ENCODE measurements at places on chromosomes 13 and 19.

DNA sequence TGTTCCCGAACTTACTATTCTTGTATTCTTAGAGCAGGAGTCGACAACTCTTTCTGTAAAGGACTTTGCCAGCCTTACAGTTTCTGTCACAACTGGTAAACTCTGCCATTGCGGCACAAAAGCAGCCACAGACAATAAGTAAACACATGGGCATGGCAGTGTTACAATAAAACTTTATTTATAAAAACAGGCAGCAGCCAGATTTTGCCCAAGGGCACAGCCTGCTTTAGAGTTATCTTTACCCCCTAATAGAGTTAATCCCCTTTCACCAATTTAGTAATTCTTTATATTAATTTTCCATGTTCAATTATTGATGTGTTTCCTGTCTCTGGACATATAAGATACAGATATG lies 19.4 kb downstream of the DOCK9 start:
- DNase-seq = no peak

- no peak for DNase-seq
These were observed 670.5 kb upstream of the ARGLU1 start for GRCh38 chr13:107238262-107238981.

- no peak for DNase-seq
These were observed 7.3 kb downstream of the ATP4B start for GRCh38 chr13:113650731-113651148.

GRCh38 chr13:30905932-30906383 lies at the start of gene MEDAG:
MEDAG (plus strand) TSS chr13:30906271; CDS start chr13:30906516, 245 bp downstream.
- no peak for DNase-seq

DNA sequence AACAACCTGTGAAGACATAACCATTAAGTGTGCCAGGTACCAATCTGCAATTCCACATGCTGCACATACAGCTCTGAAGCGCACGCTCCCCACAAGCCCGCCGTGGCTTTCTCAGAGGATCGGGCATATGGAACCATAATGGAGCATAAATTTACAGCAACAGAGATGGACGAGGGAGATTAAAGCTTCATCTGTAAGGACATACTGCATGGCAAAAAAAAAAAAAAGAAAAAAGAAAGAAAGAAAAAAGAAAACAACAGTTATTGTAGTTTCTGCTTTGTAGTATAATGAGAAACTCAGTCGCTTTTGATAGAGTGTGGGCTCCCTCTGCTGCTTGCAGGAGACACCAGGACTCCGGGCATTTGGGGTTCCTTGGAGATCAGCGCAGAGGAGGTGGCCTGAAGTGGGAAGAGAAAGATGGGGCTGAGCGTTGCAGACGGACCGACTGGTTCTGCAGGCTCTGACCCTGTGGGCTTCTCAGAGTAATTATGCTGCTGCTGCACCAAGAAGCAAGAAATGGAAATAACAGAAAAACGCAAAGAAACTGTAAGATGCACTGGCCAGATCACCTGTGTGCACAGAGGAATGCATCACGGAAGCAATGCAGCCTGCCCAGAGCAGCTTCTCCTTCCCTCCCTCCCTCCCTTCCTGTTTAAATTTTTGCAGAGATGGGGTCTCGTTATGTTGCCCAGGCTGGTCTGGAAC lies 10.8 kb upstream of the PDCD5 start:
- DNase-seq = no peak

DNA sequence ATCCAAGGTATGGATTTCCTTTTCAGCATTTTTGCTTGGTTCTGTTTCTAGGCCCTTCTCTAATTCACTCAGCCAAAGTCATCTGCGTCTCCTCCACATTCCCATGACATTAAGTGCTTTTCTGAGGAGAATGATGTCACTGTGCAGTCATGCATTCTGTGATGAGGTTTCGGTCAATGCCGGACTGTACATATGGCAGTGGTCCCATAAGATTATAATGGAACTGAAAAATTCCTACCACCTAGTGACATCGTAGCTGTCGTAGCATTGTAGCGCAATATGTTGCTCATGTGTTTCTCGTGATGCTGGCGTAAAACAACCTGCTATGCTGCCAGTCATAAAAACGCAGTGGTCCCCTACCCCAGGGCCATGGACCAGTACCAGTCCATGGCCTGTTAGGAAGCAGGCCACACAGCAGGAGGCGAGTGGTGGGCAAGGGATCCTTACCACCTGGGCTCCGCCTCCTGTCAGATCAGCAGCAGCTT lies 63.4 kb upstream of the TNFRSF19 start:
- DNase-seq = peak; percentile 68

DNA sequence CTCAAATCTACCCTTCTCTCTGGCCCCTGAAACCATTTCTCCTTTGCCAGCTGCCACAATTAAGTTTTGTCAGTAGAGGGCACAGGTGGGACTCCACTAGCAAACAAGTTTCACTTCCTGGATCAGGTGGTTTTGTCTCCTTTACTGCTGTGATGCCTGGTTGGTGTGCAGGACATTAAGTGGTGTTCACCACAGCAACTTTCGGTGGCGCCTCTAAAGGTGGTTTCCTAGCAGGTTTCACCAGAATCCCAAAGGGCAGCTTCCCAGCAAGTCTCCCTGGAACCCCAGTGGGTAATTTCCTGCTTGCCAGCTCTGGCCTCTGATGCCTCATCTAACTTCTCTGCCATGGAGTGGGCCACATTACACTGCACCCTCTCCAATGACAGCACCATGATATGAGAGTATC lies 16.6 kb downstream of the MED4 start:
- DNase-seq = no peak

DNA sequence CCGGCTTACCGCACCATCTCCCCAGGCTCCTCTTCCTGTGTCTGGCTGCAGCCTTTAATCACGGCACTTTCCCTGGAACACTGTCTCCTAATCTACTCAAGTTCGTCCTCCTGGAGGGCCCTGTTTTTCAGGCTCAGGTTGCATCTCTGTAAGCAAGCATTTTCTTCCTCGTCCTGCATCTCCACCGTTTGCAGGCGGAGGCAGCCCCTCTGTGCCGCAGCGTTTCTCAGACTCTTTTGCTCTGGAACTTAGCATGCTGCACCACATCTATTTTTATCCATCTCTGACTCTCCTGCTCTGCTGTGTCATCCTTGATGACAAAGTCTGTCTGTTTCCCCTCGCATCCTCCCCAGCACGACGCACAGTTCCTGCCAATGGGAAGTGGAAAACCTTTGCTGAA lies 117.5 kb downstream of the ATP8A2 start:
- DNase-seq = no peak

- DNase-seq = no peak
These were observed 6.7 kb downstream of the CD209 start for GRCh38 chr19:7740682-7741054.

DNA sequence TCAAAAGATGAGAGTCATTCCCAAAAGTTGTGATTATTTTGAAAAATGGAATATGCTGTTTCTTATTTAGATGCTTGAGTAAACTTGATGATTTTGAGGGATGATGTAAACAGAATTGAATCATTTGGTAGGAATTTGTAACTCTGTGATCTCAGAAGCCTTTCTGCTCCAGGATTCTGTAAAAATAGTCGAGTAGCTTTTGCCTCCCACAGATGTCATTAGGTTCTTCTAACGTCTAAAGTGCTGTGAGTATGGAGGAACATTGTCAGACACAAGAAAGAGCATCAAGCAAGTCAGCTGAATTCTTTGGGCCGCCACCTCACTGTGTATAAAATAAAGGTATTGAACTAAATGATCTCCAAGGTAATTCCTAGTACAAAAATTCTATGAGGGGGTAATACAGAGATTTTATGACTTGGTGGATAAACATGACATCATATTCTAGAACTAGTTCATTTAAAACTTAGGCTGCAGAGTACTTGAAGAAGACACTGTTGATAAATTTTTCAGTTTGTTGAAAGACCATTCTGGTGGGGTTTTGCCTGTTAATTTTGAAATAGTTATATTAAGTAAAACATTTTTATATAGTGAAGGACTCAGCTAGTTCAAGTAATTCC lies 1.4 kb upstream of the GPR183 start:
- peak; percentile 49 for DNase-seq

DNA sequence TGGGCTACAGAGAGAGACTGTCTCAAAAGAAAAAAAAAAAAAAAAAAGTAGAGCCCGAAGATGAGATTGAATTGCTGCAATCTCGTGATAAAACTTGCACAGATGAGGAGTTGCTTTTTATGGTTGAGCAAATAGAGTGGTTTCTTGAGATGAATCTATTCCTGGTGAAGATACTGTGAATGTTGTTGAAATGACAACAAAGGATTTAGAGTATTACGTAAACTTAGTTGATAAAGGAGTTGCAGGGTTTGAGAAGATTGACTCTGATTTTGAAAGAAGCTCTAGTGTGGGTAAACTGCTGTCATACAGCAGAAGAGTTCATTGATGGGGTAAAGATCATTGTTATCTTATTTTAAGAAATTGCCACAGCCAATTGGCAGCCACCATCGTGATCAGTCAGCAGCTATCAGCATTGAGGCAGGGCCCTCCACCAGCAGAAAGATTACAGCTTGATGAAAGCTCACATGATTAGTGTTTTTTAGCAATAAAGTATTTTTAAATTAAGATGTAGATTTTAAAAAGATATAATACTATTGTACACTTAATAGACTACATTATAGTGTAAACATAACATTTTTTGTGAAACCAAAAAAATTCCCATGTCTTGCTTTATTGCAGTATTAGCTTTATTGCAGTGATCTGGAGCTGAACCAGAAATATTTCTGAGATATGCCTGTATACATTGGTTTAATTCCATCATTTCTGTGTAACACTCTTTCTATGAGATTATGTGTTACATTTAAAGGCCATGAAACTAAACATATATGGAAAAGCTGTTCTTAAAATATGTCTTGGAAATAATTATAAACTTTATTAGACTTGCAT lies 43.1 kb downstream of the ZMYM2 start:
- DNase-seq = no peak

DNA sequence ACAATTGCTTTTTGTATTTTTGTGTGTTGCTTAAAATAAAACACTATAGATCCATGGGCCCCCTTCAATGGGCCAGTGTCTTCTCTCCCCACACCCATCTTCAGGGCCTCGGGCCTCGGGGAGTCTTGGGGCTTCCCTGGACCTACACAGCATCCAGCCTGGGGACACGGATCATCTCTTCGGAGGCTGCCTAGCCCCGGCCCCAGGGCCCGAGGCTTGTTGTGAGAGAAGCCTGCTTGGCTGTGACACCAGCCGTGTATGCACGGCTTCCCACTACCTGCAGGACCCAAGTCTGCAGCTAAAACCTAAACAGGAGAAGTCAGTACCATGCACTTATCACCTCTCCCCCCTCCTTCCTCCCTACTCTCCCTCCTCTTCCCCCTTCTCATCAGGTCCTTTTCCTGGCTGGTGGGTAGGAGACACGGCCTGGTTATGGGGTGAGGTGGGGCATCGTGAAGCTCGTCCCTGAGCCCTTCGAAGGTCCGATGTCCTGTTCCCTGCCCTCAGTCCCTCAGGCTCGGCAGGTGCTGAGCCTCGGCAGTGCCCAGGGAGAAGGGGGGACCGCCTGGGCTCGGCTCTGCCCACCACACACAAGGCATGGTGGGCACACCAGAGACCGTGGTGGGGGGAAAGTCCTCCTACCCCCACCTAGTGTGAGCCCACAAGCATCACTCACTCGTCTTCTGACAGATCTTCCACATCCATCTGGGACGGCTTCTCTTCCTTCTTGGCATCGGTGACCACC lies 9.5 kb downstream of the C13orf46 start:
- DNase-seq = no peak

DNA sequence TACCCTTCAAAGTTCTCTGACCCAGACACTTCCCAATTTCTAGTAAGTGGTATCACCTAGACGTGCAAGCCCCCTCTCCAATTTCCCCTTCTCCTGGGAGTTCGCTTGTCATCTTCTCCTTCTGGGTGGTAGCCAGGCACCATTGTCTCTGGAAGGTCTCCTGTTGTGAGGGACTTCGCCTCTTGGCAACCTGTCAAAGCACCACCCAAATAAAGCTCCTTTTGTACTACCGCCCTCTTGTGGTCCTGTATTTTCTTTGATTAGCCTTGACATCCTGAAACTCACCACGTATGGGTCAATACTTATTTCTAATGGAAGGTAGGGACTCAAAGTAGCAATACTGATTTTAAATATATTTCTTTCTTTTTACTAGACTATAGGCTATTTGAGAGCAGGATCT lies 8.2 kb downstream of the GPC5 start:
- DNase-seq = no peak

DNA sequence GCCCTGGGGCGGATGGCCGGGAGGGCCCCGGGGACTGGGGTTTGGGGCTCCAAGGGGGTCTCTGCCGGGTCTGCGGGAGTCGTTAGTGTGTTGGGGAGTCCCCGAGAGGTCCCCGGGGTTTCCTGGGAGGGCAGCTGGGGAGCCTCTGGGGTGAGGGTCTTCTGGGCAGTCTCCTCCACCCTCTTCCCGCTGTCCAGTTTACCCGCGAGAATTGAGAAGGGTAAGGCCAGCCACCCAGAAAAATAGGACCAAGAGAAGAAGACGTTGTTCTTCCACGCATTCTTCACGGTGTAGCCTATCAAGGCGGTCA lies 1.0 kb upstream of the ETFB start:
- DNase-seq = no peak

DNA sequence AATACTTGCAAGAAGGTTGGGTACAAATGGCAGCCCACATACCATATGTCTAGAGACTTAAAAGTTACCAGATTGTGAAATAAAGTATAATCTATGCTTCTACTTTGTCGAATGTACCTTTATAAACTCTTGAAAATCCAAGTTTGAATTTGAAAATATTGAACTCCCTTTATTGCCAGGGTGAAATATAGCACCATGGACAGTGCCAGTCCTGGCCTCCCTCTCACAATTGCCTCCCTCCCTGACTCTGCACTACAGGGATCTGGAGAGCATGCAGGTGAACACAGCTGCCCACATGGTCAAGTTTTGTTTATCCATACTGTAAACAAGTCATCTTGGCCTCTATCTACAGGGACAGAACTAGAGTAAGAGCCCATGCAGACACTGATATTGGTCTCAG lies 394.1 kb upstream of the SLITRK6 start:
- DNase-seq = no peak

DNA sequence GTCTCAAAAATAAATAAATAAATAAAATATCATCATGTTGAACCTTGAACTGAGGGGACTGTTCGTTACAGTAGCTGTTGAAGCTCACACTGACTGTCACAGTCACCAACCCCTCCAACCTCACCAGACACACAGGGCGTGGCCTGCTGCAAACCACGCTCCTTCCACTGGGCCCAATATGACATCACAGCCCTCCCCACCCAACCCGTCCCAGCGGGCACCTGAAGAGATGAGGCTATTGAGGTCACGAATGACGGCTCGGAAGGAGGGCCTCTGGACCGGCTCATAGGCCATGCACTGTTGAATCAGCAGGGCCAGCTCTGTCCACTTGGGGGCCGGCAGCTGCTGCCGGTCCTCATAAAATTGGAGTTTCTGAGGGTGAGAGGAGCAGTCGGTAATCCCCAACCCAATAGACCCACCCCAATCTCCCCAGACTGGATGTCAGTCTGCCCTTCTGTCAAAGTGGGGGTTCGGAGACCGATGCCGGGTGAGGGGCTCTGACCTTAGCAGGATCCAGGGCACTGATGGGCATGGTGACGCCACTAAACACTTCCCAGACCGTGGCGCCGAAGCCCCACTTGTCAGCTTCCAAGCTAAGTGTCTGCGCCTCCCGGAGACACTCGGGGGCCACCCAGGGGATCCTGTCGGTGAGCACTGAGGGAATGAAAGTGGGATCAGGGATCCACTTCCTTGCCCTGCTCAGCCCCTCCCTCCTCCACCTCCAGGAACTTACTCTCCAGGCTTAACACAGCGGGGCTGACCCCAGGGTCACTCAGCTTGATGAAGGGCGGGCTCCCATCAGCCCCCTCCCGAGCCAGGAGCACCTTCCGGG lies 13.2 kb downstream of the JAK3 start:
- DNase-seq = no peak

Data from GM04503 (cell line).